Colonic mucosa (tissue), 4 donors: ENCODE measurements at places on chromosomes 1 and 21. TPM values are rescaled to one million over a fixed set of nuclear protein-coding genes. Genes with fewer than 3 reads are reported as not detected.

Gene RGS8
- total RNA-seq, result not detected

Gene ERICH3
- not detected for total RNA-seq

Gene OLFML2B
- 0.57 TPM for total RNA-seq

Gene PGD
- total RNA-seq, result 115 TPM

Gene LIPI
- not detected for total RNA-seq

Gene GJA5
- 1.1 TPM for total RNA-seq
